GM12878 (cell line): ENCODE measurements at places on chromosomes 11 and 22. TPM values are rescaled to one million over a fixed set of nuclear protein-coding genes. Genes with fewer than 3 reads are reported as not detected.

The HBB gene
- polyA plus RNA-seq: not detected in 2 replicates

The CALCA gene
- polyA plus RNA-seq: not detected in 2 replicates

The CASP1 gene
- polyA plus RNA-seq: 16.1 and 17.3 TPM in 2 replicates

The CHADL gene
- polyA plus RNA-seq: not detected in 2 replicates

The OR51B5 gene
- not detected in 2 replicates for polyA plus RNA-seq

The SCUBE2 gene
- 0.17 TPM in 1 of 2 replicates, not detected in the other for polyA plus RNA-seq

The ATP5MG gene
- 1,053 and 1,057 TPM in 2 replicates for polyA plus RNA-seq

The APOA4 gene
- not detected in 2 replicates for polyA plus RNA-seq

The IL17REL gene
- polyA plus RNA-seq: not detected in 2 replicates

The C22orf23 gene
- polyA plus RNA-seq: 0.11 TPM in 1 of 2 replicates, not detected in the other

The CD3G gene
- not detected in 2 replicates for polyA plus RNA-seq

The CYB5R2 gene
- polyA plus RNA-seq: 49.3 and 49.4 TPM in 2 replicates

The MS4A6E gene
- 0.23 and 0.39 TPM in 2 replicates for polyA plus RNA-seq

The CRYBA4 gene
- polyA plus RNA-seq: not detected in 2 replicates

The MPZL3 gene
- polyA plus RNA-seq: 2.3 and 4.0 TPM in 2 replicates

The NRXN2 gene
- polyA plus RNA-seq: 0.24 and 0.37 TPM in 2 replicates

The FOLR2 gene
- 1.2 and 1.6 TPM in 2 replicates for polyA plus RNA-seq

The NXPE1 gene
- not detected in 2 replicates for polyA plus RNA-seq

The SYCE3 gene
- polyA plus RNA-seq: not detected in 2 replicates

The GLB1L2 gene
- polyA plus RNA-seq: 0.33 and 0.58 TPM in 2 replicates

The OR8D4 gene
- polyA plus RNA-seq: not detected in 2 replicates

The SELENOH gene
- 436 and 454 TPM in 2 replicates for polyA plus RNA-seq

The APOL3 gene
- polyA plus RNA-seq: 21.1 and 22.0 TPM in 2 replicates

The OR8G5 gene
- polyA plus RNA-seq: not detected in 2 replicates

The CARNS1 gene
- polyA plus RNA-seq: 0.09 TPM in 1 of 2 replicates, not detected in the other

The SEC14L6 gene
- polyA plus RNA-seq: not detected in 2 replicates

The CAPN1 gene
- 103 and 106 TPM in 2 replicates for polyA plus RNA-seq

The C11orf16 gene
- 0.39 TPM in 1 of 2 replicates, not detected in the other for polyA plus RNA-seq

The ANO1 gene
- not detected in 2 replicates for polyA plus RNA-seq

The MMP11 gene
- 0.35 and 0.48 TPM in 2 replicates for polyA plus RNA-seq

The TLCD5 gene
- 3.2 and 4.4 TPM in 2 replicates for polyA plus RNA-seq

The MICAL3 gene
- 9.6 and 16.4 TPM in 2 replicates for polyA plus RNA-seq

The ZNF280B gene
- 1.7 and 2.1 TPM in 2 replicates for polyA plus RNA-seq

The DNAJB7 gene
- polyA plus RNA-seq: 0.38 and 0.70 TPM in 2 replicates

The C11orf52 gene
- not detected in 2 replicates for polyA plus RNA-seq

The SMIM35 gene
- not detected in 2 replicates for polyA plus RNA-seq

The P2RX6 gene
- 0.06 TPM in 1 of 2 replicates, not detected in the other for polyA plus RNA-seq

The POTEH gene
- not detected in 2 replicates for polyA plus RNA-seq

The FKBP2 gene
- polyA plus RNA-seq: 91.4 and 99.7 TPM in 2 replicates

The WBP2NL gene
- polyA plus RNA-seq: 0.90 and 0.92 TPM in 2 replicates

The ACRV1 gene
- polyA plus RNA-seq: 0.61 and 0.82 TPM in 2 replicates

The WT1 gene
- polyA plus RNA-seq: 0.15 TPM in 1 of 2 replicates, not detected in the other

The OR6T1 gene
- polyA plus RNA-seq: not detected in 2 replicates

The LIF gene
- polyA plus RNA-seq: 0.88 and 0.92 TPM in 2 replicates

The BTG4 gene
- not detected in 2 replicates for polyA plus RNA-seq

The NDUFS8 gene
- polyA plus RNA-seq: 294 and 300 TPM in 2 replicates

The C11orf71 gene
- polyA plus RNA-seq: 10.1 and 12.0 TPM in 2 replicates

The SPI1 gene
- polyA plus RNA-seq: 9.5 and 15.0 TPM in 2 replicates

The SORL1 gene
- polyA plus RNA-seq: 60.8 and 64.7 TPM in 2 replicates

The TMEM45B gene
- not detected in 2 replicates for polyA plus RNA-seq

The NELL1 gene
- polyA plus RNA-seq: not detected in 2 replicates

The ABTB2 gene
- polyA plus RNA-seq: 0.83 and 1.1 TPM in 2 replicates

The CTTN gene
- 15.4 and 18.1 TPM in 2 replicates for polyA plus RNA-seq
